ENCODE measurements at places on chromosomes 12 and 14. TPM values are rescaled to one million over a fixed set of nuclear protein-coding genes. Genes with fewer than 3 reads are reported as not detected.

The SUDS3 gene
- 33.5 TPM for total RNA-seq

DNA sequence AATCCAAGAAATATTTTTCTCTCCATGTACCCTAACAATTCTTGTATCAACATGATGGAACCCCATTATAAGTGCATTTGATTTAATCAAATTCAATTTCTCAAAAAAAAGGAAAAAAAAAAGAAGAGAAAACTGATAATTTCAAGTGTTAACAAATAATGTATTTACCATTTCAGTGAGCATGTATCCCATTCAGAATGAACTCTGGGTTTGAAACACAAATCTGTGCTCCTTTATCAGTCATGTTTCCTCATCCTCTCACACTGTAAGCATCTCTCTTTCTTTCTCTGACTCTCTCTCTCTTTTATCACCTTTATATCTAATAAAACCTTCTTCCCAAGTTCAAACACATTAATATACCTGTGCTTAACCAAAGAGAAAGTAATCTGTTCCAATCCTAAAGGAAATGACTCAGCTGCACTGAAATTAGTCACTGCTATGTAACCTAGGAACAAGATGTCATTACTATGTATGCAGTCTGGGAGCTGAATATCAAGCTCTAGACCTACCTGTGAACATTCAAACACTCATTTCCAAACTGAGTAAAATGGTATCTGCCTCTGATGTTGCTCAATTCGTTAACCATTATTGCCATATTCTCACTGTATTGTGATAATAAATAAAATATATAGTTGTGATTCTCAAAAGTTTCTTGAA, 135.0 kb upstream of the LRIG3 start:
- H3K27me3 ChIP-seq = no peaks in the 10 kb centered on the region
- no peak for DNase-seq
- peaks cover 8% of the 10 kb centered on the region for H3K4me1 ChIP-seq
- H3K4me3 ChIP-seq = no peak overlapping the region
- H3K27ac ChIP-seq = no peak overlapping the region

- no peaks in the 10 kb centered on the region for H3K27me3 ChIP-seq
- H3K4me3 ChIP-seq = no peak overlapping the region
These were observed 6.4 kb downstream of the SNX6 start for GRCh38 chr14:34623506-34623905.

GRCh38 chr12:78886719-78887407, 22.3 kb downstream of the SYT1 start:
- no peak overlapping the region for H3K4me3 ChIP-seq
- H3K27ac ChIP-seq = peak overlapping the region; percentile 28
- H3K27me3 ChIP-seq = peaks cover 18% of the 10 kb centered on the region
- H3K4me1 ChIP-seq = peaks cover 1% of the 10 kb centered on the region
- no peak for DNase-seq
- no peaks in the 10 kb centered on the region for H3K36me3 ChIP-seq

DNA sequence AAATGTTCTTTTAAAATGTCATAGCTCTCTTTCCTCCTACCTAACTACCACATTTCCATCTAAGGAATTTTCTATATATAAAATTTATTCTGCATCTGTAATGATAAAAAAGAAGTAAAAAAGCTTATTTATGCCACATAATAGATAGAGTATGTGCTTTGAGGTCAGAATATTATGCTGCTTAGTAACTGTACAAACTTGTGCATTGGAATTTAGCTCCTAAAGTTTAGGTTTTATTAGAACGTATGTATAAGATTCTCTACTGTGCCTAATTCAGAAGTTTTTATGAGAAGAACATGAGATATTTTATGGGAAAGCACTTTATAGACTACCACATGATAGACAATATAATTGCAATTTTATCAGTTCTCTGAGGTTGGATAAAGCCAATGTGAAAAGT, 384.6 kb downstream of the SLC16A7 start:
- H3K4me3 ChIP-seq = no peak overlapping the region
- no peak for DNase-seq
- no peaks in the 10 kb centered on the region for H3K27me3 ChIP-seq
- peaks cover 19% of the 10 kb centered on the region for H3K4me1 ChIP-seq
- H3K27ac ChIP-seq = peak overlapping the region; percentile 39
- H3K36me3 ChIP-seq = peaks cover 3% of the 10 kb centered on the region
